ENCODE measurements at places on chromosomes 3 and 15.

- no peak for DNase-seq
Measured at GRCh38 chr15:38103564-38103963, 149.1 kb upstream of the SPRED1 start.

DNA sequence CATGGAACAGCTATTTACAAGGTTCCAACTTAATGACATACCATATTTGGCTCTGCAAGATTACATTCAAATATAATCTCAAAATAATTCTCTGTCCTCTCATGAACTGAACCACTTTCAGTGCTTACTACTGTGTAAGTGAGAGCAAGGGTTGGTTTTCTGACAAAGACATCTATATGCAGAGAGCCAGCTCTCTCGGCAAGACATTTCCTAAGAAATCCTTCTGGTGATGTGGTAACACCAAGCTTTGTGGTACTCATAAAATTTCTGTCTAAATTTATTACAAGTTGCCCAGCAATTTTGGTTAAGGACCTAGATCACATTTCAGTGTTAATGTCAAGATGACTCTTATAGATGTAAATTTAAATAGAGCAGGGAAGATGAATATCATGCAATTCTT is 184.9 kb downstream of the GAP43 start:
- no peak for DNase-seq

GRCh38 chr3:39124876-39125840 is 17.7 kb downstream of the TTC21A start:
- no peak for DNase-seq

- peak; percentile 19 for DNase-seq
Measured at GRCh38 chr3:25783661-25784512, 644 bp upstream of the NGLY1 start.

GRCh38 chr3:149007567-149008257 is 16.4 kb downstream of the GYG1 start:
- no peak for DNase-seq

- no peak for DNase-seq
Measured at GRCh38 chr15:64930019-64930652, 18.4 kb downstream of the ANKDD1A start.

DNA sequence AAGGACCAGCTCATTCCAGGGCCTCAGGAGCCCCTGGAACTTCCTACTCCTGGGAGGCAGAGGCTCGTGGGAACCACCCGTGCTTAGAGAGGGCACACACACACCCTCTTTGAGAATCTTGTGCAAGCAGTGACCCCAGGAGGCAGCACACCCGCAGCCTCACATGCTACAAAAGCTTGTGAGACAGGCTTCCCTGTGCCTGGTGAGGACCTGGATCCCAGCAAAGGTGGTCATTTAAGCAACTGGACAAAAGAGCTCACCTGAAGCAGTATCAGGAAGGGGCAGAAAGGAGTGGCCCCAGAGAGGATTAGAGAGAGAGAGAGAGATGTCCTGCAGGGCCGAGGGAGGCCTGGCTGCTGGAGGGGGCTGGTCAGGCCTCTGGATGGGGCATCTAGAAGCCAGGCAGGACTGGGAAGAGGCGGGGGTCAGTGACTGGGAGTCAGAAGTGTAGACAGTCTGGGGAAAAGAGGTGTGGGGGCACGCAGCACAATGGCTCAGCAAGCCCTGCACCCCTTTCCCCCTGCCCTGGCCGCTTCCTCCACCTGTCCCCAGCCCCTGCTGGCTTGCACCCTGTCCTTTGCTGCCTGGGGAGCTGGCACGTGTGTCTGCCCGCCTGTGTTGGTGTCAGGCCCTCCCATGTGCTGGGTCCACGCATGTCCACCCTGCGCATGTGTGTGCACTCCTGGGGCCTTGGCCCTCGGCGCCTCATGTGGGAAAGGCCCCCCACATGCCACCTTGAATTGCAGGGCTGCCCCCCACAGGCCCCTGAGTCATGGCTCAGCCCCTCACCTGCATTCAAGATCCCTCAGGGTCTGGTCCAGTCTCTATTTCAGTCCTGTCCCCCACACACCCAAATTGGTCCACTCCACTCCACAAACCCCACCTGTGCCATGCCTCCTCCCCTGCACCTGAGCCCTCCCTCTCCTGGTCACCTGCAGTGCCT is 36.9 kb downstream of the TSPAN3 start:
- no peak for DNase-seq

GRCh38 chr3:140816372-140817195 is 125.1 kb upstream of the SLC25A36 start:
- no peak for DNase-seq

DNA sequence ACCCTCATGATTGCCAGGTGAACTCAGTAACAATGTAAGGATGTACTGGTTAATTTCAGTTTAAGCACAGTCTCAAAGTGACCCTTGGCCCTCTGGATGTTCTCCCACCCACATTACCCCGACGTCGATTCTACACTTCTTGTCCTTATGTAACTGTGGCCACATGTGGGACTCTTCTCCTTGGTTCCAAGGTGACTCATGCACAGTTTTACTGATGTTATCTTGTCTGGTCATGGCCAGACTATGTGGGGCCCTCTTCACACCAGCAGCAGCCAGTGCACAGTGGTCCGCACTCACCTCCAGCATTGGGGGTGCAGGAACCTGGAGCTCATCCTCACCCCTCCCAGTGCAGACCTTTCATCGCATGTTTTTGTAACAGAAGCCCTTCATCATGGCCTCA is 519.4 kb downstream of the OCA2 start:
- no peak for DNase-seq

GRCh38 chr3:23086831-23087230 is 116.3 kb upstream of the UBE2E2 start:
- no peak for DNase-seq

DNA sequence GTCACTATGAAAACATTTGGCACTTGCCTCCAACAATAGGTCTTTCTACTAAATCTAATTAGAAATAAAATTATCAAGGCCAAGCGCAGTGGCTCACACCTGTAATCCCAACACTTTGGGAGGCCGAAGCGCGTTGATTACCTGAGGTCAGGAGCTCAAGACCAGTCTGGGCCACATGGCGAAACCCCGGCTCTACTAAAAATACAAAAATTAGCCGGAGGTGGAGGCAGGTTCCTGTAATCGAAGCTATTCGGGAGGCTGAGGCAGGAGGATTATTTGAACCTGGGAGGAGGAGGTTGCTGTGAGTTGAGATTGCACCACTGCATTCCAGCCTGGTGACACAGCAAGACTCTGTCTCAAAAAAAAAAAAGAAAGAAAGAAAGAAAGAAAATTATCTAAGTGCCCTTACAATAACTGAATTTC is 1.6 kb upstream of the PLD1 start:
- no peak for DNase-seq

- DNase-seq: no peak
Measured at GRCh38 chr15:29107291-29107890, 162.2 kb downstream of the NSMCE3 start.

- DNase-seq: no peak
Measured at GRCh38 chr3:129016720-129017483, 15.8 kb downstream of the EFCC1 start.

DNA sequence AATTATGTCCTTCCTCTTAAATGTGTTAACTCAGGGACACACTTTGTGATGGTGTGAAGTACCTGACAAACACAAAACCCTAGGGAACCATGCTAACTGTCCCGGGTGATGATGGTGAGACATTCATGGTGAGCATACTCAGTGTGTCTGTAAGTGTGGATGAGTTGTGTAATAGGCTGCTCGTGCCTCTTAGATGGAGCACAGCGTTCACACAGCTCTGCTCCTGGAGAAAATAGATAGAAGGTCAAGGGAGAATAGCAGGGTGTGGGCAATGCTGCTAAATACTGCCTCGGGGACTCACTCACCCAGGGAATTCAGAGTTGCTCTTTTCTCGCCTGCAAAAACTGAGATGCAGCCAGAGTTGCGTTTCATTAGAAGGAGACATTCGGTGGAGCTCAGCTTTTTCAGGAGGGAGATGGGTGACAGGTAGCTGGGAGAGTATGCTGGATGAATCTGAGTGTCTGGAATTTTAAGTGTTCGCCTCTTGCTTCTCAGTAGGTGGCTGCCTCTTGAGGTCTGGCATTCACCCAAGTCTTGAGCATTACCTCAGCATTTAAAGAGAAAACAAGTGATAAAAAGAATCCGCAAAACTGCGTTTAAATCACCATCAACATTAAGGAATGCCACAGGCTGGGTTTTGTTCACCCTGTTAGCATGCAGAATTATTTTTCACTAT is 813.2 kb downstream of the AGBL1 start:
- peak; percentile 58 for DNase-seq

DNA sequence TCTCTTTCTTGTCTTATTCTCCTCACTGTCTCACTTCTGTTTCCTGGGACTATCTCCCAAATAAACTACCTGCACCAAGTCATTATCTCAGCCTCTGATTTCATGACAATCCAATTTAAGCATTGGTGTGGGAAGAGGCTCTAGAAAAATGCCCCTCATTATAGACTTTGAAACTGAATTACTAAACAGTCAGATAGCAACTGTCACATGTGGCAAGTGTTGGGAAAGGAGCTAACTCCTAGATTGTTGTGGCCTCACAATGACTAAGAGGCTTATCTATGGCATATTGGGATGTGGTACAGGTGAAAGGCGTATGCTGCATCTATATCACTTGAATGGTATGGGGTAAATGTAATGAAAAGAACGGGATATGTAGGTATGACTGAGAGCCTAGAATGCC is 103.5 kb upstream of the CCDC54 start:
- DNase-seq: no peak

DNA sequence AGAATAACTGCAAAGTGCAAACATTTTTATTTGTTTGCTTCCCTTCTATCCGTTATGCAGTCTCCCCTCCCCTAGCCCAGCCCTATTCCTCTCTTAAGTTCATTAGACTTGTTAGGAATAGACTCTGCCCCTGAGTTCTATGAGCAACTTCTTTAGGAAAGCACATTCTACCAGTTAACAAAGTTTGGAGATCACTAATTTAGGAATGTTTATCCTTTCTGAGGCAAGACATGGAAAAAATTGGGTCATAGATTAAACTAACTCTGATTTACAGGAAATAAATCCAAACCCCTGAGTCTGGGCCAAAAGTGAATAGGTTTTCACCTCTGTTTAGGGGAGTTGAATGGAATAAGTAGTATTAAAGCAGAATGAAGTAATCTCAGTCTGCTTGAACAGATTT is 34.4 kb downstream of the C3orf80 start:
- no peak for DNase-seq

Data from NCI-H510A treated with DMSO at 0.1 percent for 48 hours (cell line).